Heart left ventricle (tissue), 16 donors: ENCODE measurements at places on chromosomes 12 and 14.

GRCh38 chr14:70052990-70053389 is 135.8 kb downstream of the SLC8A3 start:
- no peak for DNase-seq

DNA sequence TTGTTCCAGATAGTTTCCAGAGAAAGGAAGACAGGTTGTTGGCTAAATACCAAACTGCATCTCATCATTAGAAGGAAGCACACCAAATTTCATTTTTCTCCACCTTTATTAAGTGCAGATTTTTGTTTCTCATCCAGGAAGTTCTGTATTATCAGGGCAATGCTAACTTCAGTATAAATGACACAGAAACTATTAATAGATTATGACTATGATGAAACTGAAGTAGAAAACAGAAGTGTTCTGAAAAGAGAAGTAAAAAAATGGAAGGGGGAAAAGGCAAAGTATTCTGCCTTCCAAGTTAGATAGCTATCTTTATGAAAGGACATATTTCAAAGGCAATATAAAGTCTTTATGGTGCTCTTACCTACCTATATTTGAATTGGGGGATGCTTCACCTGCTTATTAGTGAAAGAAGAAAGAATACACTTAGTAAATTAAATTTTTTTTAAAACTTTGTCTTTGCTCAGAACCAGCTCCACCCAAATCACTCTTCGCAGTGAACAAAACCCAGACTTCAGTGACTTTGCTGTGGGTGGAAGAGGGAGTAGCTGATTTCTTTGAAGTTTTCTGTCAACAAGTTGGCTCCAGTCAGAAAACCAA is 223.9 kb downstream of the PTPRO start:
- no peak for DNase-seq

DNA sequence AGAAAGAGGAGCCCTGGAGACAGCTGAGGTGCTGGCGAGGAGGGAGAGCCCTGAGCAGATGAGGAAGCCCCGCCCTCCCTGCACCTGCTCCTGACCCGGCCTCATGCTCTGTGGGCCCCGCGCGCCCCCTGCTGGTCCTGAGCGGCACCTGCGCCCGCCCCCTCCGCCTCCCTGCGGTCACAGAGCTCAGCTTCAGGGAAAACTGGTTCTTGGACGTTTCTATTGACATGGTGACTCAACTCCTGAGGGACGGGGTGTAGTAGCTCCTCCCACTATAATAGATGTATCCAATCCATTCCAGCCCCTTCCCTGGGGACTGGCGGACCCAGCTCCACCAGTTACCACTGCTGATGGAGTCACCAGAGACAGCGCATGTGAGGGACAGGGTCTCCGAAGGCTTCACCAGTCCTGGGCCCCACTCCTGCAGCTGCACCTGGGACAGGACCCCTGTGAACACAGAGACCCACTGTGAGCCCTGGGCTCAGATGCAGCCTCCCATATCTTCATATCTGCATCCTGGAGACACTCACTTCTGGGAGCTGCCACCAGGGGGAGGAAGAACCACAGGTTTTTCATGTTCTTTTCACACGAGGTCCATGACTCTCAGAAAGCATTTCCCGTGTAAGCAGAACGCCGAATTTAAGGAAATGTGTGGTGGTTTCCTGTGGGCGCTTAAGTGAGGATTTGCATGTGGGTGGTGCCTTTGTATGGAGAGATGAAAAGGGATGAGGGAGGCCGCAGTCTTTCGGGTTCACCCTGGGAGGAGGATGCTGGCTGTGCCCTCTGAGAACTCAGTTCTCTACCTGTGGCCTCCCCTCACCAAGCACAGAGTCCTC is 1346.4 kb downstream of the TMEM121 start:
- peak; percentile 35 for DNase-seq

DNA sequence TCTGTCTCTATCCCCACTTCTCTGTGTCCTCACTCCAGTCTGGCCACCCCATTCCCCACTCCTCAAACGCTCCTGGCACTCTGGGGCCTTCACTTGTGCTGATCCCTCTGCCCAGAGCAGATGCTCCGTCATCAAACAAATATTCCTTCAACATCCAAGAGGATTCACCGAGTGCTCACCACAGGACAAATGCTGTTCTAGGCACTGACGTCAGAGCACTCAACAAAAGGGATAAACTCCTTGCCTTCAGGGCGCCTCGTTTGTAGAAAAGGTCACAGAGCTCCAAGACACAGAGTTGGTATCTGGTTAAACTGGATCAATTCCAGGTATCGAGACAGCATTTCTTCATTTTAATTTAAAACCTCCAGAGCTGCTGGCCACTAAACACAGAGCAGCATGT is 35.3 kb downstream of the PSMC1 start:
- DNase-seq = no peak

GRCh38 chr12:108309674-108310312 is 29.3 kb downstream of the CMKLR1 start:
- DNase-seq = no peak

GRCh38 chr12:90959538-90960139 is 4.7 kb upstream of the CCER1 start:
- DNase-seq = no peak

DNA sequence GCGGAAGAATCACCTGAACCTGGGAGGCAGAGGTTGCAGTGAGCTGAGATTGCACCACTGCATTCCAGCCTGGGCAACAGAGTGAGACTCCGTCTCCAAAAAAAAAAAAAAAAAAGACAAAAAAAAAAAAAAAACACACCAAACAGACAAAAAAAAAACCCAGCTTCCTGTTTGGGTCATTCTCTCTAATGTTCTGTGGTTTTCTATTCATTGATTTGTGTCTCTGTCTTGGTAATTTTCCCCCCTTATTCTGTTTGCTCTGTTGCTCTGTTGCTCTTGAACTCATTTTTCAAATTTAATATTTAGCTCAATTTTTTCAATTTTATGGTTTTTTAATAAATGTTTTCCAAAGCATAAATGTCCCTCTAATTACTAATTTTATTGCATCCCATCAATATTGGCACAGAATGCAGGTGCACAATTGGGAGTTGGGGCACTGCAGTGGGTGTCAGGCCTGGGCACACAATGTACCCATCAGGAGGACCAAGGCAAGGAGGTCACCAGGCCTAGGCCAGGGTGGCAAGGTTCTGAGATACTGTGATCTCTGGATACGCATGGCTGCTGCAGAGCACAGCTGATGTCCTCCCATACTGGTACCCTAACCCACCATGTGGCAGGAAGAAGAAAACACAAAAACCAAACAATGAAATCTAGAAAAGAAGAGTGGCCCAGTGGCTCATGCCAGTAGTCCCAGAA is 8.0 kb upstream of the GNPTAB start:
- DNase-seq = no peak

GRCh38 chr14:28707814-28708213 is 58.8 kb upstream of the FOXG1 start:
- DNase-seq = no peak

DNA sequence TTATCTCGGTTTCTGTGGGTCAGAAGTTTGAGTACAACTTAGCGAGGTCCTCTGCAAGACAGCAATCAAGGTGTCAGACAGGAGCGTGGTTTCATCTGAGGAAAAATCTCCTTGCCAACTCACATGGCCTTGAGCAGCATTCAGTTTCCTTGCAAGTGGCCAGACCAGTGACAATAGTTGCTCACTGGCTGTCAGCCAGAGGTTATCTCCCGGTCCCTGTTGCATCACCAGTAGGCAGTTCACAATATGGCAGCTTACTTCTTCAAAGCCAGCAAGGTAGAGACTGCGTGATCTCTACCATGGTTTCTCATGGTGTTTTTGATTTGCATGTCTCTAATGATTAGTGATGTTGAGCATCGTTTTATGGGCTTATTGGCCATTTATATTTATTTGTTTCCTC is 143.8 kb upstream of the DAAM1 start:
- no peak for DNase-seq

GRCh38 chr12:16335838-16336237 is 11.6 kb upstream of the MGST1 start:
- no peak for DNase-seq

GRCh38 chr12:50477241-50477832 is 27.4 kb upstream of the DIP2B start:
- DNase-seq = no peak

GRCh38 chr14:61080591-61081010 is 99.6 kb downstream of the SLC38A6 start:
- peak; percentile 22 for DNase-seq
